NCI-H460 (cell line): ENCODE measurements at places on chromosomes 16 and 17. TPM values are rescaled to one million over a fixed set of nuclear protein-coding genes. Genes with fewer than 3 reads are reported as not detected.

GRCh38 chr17:57601143-57601735, 143.9 kb downstream of the CCDC182 start:
- DNase-seq: no peak

- DNase-seq: no peak
These were observed 2057.1 kb downstream of the TP53TG3F start for GRCh38 chr16:35516551-35516950.

DNA sequence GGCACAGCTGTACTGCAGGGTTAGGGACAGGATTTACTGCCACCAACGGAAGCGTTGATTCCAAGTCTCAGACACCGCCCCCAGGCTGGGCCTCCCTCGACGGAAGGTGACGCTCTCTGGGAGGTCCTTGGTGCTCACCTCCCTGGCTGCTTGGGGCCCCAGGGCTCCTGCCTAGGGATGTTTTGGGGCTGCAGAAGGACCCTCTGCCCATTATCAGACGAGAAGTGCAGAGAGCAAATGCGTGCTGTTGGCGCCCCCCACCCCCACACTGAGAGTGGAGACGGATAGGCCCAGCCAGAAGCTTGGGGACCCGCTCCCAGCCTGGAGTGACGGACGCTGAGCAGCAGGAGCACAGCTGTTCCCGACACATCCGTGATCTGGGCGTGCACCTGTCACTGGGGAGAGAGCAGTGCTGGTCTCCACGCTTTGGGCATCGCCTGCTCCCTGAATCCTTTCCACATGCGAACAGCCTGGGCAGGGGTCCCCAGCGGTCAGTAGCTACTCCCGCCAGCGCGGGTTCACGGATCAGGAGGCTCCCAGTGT, 5.1 kb upstream of the SOX8 start:
- DNase-seq: no peak

DNA sequence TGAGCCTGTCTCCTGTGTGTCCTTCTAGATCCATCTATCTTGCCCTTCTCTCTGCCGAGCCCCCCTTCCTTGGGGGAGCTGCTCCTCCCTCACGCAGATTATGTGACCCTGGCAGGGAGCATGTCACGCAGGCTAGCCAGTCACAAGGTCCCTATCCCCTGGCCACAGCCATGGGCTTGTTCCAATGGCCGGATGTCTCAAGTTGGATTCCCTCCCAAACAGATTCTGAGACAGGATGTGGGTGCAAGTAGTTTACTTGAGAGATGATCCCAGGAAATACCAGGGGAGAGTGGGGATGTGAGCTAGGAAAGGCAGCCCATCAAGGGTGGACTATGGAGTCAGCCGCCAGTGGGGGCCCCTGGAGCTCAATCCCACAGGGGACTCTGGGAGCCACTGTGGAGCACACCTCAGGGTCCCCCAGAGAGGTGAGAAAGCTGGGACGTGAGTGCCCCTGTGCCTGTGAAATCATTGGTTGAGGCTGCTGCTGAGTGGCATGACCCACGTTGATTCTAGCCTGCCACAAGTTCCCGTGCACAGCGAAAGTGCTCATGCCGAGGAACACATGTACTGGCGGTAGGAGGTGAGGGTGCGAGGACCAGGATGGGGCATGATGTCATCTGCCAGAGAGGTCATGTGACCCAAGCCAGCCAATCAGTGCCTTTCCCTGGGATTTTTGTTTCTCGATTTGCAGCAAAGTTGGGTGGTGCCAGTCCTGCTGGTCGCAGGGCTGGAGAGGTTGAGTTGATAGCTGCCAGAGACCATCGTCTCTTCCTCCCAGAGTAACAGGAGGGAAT, 6.4 kb upstream of the CRISPLD2 start:
- DNase-seq: no peak

DNA sequence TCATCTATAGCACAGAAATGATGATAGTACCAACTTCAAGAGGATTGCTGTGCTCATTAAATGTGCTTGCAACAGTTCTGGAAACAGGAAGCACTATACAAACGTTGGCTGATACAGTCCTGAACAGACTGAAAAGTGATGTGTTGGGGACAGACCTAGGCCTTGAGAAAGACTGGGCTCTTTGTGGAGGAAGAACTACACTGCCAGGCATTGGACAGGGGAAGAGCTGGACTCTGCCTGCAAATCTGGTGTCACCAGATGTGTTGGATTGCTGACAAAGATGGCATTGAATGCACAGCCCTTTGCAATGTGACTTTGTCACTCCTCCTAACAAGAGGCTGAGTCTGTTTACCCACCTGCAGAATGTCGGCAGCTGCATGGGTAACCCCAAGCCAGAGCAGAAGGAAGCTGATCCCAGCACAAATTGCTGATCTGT, 12.4 kb upstream of the ST6GALNAC2 start:
- no peak for DNase-seq

DNA sequence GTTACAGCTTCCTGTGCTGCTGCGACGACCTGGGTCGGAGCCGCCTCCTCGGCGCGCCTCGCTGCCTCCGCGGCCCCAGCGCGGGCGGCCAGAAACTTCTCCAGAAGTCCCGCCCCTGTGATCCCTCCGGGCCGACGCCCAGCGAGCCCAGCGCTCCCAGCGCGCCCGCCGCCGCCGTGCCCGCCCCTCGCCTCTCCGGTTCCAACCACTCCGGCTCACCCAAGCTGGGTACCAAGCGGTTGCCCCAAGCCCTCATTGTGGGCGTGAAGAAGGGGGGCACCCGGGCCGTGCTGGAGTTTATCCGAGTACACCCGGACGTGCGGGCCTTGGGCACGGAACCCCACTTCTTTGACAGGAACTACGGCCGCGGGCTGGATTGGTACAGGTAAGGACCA, 746 bp downstream of the HS3ST2 start:
- no peak for DNase-seq

- no peak for DNase-seq
These were observed 95.1 kb upstream of the CDH5 start for GRCh38 chr16:66271074-66272060.

GRCh38 chr16:86672179-86672863, 94.0 kb downstream of the FOXL1 start:
- no peak for DNase-seq

- DNase-seq: no peak
These were observed 3.0 kb downstream of the ERN1 start for GRCh38 chr17:64126918-64127317.

- DNase-seq: no peak
These were observed 156.6 kb downstream of the GSG1L start for GRCh38 chr16:27906883-27907282.

DNA sequence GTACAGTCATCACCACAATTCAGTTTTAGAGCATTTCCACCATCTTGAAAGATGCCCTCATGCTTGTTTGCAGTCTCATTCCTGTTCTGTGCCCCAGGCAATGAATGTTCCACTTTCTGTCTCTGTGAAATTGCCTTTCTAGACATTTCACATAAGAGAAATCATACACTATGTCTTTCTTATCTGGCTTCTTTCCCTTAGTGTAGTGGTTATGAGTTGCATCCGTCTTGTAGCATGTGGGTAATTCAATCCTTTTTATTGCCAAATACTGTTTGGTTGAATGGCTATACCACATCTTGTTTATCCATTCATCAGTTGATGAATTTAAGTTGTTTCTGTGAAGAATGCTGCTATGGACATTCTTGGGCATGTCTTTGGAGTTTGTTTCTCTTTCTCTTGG, 132.5 kb upstream of the PLCG2 start:
- no peak for DNase-seq

GRCh38 chr16:1902547-1903219, 15.5 kb downstream of the HS3ST6 start:
- DNase-seq: no peak

GRCh38 chr17:1907909-1908698, 78.3 kb downstream of the RPA1 start:
- DNase-seq: no peak

DNA sequence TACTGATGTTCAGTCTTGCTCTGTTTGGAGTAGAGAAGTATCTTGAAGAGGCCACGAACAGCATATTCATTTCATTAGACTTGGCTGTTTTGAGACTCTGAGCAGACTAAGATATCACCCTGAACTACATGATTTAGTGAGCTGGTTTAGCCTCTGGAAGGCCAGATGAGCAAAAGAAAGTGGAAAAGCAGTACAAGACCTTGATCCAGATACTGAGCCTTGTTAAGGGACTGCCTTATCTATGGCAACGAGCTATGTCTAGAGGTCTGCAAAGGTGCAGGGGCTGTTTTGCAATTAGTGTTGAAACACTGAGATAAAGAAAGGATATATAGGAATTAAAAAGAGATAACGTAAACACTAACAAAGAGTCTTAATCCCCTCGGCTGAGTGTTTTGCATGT, 231.4 kb downstream of the IRX3 start:
- DNase-seq: no peak

- DNase-seq: no peak
These were observed 50.2 kb downstream of the WSCD1 start for GRCh38 chr17:6120351-6120750.

DNA sequence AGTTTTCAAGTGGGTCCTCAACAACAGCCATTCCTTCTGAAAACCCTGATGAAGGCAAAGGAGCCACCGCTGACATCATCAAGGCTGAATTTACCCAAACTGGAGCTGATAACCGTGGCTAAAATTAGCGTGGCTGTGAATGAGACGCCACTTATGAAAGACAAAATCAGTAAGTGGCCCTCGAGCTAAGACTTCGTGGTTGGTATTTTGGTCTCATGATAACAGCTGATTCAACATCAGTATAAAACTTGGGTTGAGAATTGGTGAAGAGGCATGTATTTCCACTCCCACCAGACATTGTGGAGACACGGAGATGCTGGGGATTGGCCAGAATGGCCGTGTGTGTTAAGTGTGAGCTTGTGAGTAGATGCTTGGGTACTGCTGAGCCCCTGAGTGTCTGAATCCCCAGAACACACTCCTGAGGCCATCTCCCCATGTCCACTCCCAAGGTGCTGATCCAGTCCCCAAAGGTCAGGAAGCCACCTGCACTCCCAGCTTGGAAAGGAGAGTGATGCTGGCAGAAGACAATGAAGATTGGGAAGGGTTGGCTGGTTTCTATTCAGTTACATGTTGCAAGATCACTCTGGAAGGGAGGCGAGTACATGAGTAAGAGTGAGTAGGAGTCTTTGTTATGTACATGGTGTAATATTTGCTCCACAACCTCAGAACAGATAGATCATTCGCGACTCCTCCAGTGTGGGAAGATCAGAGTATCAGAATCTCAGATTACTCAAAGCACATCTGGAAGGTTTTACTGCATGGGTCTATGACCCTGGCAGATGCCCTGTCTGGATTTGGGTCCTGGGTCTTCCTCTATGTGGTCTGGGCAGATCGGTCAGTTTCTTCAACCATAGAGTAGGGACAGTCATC, 207.7 kb downstream of the HS3ST3A1 start:
- DNase-seq: no peak

GRCh38 chr16:14024283-14024682, 46.8 kb upstream of the MRTFB start:
- no peak for DNase-seq

GRCh38 chr17:17551361-17551760, 40.1 kb downstream of the PEMT start:
- DNase-seq: no peak

DNA sequence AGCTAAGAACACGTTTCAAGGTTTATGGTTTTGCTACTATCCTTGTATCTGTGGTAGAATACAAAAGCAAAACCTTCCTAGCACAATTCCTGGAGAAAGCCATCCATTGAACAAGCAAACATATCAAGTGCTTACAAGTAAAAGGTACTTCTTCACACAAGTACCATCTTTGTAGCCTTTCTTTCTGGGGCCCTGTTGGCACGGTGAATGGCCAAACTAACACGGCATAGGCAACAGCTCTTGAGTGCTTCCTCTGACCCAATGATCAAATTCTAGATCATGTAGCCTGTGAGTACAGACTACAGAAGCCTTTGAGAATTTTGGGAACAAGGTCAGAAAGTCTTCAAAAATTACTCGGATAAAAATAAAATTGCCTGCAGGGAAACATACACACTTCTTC, 57.9 kb downstream of the ANKFY1 start:
- DNase-seq: no peak

GRCh38 chr17:49926886-49927285, 42.1 kb upstream of the DLX4 start:
- DNase-seq: peak; percentile 25

- peak; percentile 88 for DNase-seq
These were observed 15.6 kb upstream of the AURKB start for GRCh38 chr17:8225813-8226535.

DNA sequence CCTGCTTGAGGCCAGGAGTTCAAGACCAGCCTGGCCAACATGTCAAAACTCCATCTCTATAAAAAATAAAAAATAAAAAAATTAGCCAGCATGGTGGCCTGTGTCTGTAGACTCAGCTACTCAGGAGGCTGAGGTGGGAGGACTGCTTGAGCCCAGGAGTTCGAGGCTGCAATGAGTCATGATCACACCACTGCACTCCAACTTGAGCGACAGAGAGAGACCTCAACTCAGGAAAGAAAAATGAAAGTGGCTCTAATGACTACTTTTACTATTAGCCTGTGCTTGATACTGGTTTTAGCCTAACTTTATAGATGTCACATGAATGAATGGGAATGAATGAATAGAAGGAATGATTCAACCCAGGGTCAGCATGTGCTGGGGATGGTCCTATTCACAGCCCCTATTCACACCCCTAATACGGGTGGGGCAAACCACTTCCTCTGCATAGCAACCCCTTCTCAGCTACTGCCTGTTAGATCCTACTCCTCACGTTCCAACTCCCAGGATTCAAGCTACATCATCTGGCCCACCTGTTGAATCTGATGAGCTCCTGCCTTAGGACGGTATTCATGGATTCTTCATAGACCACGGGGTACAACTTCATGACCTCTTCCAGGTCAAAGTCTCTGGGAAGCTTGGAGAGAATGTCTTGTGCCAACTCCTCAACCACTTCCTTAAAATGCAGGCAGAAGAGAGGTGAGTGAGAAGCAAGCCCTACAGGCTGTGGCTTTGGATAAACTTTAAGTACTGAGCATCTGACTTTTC, 40.5 kb downstream of the LYRM1 start:
- DNase-seq: no peak

GRCh38 chr16:89507214-89507833, 879 bp upstream of the SPG7 start:
- no peak for DNase-seq

DNA sequence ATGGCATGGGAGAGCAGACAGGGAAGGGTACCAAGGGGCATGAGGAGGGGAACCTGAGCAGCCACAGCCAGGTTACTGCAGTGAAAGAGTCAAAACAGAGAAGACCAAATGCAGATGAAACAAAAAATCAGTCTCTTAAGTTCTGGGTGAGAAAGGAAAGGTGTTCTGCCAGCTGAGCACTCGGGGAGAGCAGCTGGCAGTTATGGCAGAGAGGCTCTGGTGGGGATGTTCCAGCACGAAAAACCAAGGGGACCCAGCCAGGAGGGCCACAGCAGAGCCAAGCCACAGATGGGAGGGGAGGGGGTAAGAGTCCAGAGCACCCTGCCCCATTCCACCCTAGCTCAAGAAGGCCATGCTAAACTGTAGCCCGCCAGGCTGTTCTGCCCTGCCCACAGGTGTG, 31.7 kb downstream of the STH start:
- no peak for DNase-seq

The LRRC37A gene
- 1.2 and 1.5 TPM in 2 replicates for total RNA-seq

The ADAMTS18 gene
- total RNA-seq: not detected in 2 replicates

The DCTN5 gene
- 40.3 and 49.1 TPM in 2 replicates for total RNA-seq

The OR2C1 gene
- total RNA-seq: not detected in 2 replicates

The GAST gene
- not detected in 2 replicates for total RNA-seq

The MYL4 gene
- not detected in 2 replicates for total RNA-seq

The SLC13A5 gene
- total RNA-seq: not detected in 2 replicates

The MTHFSD gene
- 8.5 and 12.0 TPM in 2 replicates for total RNA-seq

The ZG16 gene
- total RNA-seq: not detected in 2 replicates

The MT1G gene
- total RNA-seq: not detected in 2 replicates

The CA5A gene
- 0.10 TPM in 1 of 2 replicates, not detected in the other for total RNA-seq

The TLCD1 gene
- 27.9 and 32.4 TPM in 2 replicates for total RNA-seq
